ENCODE measurements at places on chromosomes 2 and 18. TPM values are rescaled to one million over a fixed set of nuclear protein-coding genes. Genes with fewer than 3 reads are reported as not detected.

The NEB gene
- total RNA-seq: 0.63 TPM

The TCF4 gene
- total RNA-seq: 424 TPM

The ANAPC1 gene
- 46.4 TPM for total RNA-seq

The UCN gene
- 0.13 TPM for total RNA-seq

The SLC5A7 gene
- not detected for total RNA-seq

The GKN2 gene
- not detected for total RNA-seq

The ERICH2 gene
- total RNA-seq: not detected
